Colonic mucosa (tissue), 4 donors: ENCODE measurements at places on chromosomes 12 and 14.

DNA sequence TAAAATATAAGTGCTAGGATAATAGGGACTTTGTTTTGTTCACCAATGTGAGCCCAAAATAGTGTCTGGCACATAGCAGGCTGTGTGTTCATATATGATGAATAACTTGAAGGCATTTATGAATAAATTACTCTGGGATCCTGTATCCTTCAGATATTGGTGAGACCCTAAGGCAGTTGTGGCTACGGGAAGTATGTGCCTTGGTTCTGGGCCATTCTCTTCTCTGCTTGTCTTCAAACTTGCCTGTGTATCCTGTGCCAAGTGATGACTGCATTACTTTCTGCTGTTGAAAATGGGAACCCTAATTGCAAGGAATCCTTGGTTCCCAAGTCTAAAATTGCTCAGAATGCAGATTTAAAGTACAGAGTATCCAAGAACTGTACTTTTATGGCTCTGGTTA lies 67.6 kb upstream of the KTN1 start:
- no peak for DNase-seq

DNA sequence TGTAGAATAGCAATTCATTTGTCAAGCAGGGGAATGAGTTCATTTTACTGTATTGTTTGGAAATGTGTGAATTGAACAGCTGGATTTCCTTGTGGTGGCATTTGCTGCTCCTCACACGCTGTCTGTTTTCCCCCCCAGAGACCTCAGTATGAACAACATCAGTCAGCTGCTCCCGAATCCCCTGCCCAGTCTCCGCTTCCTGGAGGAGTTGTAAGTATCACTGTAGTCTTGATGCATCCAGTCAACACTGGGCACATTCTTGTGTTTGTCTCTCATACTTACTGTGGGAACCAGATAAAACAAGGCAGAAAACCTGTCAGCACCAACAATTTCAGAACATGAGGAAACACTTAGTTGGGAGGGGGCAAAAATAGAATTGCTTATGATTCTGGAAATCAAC lies 64.9 kb downstream of the LGR5 start:
- no peak for DNase-seq

DNA sequence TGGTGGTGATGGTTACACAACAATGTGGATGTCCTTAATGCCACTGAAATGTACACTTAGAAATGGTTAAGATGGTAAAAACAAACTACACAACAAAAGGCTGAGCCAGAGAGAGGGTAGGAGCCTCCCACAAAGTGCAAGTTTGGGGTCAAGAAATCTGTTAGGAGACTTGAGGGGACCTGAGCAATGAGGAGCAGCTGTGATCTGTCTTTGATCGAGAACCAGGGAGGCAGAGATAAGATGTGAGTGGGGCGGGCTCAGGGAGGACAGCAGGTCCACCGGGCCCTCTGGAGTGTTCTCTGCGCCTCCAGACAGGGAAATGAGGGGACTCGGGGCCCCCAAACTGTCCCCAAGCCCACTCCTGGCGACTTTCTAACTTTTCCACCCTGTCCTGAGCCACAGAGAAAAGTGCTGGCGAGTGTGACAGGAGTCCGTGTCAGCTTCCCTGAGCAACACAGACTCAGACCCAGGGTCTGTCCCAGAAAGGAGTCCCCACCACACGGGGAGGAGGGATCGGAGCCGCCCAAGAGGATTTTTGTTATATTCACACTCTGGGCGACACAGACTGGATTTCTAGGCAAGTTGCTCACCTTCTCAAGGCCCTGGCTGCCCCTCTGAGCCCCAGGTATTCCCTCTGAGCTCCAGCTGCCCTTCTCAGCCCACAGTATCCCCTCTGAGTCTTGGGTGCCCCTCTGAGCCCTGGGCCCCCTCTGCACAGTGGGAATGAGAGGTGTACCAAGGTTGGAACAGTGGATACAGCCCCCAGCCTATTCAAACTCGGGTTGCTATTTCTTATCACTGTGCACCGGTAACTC lies 11.5 kb upstream of the SCARB1 start:
- no peak for DNase-seq

DNA sequence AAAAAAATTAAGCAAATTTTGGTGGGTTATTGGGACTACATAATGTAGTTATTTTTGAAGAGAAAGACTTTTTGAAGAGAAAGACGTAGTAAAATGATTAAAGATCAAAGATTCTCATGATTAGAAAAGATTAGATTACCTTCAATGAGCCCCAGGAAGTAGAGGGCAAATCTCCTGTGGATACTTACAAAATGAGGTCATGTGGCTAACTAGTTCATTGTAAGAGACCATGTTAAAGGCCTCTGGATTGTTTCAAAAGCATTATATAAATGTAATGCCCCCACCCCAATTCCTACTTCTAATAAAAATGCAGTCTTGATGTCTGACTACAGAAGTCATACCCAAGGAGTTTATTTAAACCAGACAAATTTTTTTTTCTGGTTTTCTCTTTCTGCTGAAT lies 93.3 kb downstream of the ERGIC2 start:
- DNase-seq, result no peak

DNA sequence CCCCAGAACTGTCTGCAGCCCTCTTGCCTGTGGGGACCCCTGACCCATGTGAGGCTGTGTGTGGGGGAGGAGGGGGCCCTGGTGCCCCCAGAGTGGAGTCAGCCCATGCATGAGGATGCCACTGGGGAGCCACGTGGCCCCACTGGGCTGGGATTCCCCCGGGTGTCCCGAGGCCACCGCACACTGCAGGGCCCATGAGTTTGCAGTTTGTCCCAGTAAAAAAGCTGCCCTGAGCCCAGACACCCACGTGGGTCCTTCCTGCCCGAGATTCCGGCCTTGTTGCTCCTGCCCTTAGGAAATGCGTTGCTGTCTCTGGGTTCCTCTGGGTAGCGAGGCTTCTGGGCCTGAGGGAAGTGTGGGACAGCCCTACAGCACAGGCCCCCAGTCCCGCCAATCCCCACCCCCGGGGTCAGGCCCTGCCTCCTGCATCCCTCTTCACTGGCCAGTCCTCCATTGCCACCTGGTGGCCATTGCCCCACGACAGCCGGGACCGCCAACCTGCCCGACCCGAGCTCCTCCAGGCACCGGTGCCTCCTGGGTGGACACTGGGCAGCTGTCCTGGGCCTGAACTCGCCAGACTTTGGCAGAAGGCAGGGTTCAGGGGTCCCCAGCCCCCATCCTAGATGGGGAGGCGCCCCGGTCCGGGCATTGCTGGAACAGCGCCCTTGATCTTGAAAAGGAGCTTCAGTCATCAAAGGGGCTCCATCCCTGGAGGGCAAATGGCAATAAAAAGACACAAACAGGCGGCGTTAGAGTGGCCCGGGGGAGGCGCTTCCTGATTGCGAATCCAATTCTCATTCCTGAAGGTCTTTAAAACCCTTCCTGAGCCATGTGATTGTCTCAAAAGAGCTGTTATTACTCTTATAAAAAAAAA lies 15.6 kb upstream of the C14orf180 start:
- peak; percentile 70 for DNase-seq

- DNase-seq, result no peak
Measured at GRCh38 chr12:4589941-4590340, 27.9 kb downstream of the DYRK4 start.

DNA sequence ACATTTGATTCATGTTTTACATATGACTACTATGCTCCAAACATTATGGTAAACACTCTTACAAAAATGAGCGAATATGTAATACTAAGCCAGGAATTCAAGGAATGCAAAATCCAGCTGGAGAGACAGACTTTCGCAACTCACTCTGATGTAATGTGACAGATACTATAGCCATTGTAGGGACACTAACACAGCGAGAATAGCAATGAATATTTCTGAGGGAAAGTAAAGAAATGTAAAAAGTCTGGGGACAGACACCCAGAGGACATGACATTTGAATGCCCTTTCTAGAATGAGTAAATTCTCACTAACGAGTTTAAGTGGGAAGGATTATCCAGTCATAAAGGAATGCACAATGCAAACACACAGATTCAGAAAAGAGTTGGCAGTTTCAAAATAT lies 121.9 kb downstream of the PIK3C2G start:
- no peak for DNase-seq
